ENCODE measurements at places on chromosomes 3 and 15. TPM values are rescaled to one million over a fixed set of nuclear protein-coding genes. Genes with fewer than 3 reads are reported as not detected.

- DNase-seq: no peak
- no peak overlapping the region for H3K27ac ChIP-seq
- no peaks in the 10 kb centered on the region for H3K4me1 ChIP-seq
- H3K27me3 ChIP-seq: no peaks in the 10 kb centered on the region
Measured at GRCh38 chr3:100957261-100957986, 35.8 kb downstream of the ABI3BP start.

DNA sequence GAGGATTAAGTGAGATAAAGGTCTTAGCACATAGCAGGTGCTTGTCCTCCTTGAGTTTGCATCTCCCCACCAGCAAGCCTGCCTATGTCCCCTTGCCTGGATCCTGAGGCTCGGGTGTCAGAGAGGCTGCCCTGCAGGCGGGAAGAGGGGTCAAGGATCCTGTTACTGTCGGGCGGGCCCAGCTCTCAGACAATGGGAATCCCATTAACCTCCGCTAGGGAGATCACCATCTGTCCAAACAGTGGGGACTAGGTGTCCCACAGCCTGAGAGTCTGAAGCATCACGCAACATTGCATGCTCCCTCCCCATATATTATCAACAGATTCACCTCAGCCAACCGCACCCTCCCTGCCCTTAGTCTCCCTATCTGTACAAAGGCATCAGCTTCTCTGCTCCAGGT lies 151.4 kb downstream of the FBLN2 start:
- no peaks in the 10 kb centered on the region for H3K4me1 ChIP-seq
- H3K27me3 ChIP-seq: peaks cover 3% of the 10 kb centered on the region
- no peaks in the 10 kb centered on the region for H3K36me3 ChIP-seq

DNA sequence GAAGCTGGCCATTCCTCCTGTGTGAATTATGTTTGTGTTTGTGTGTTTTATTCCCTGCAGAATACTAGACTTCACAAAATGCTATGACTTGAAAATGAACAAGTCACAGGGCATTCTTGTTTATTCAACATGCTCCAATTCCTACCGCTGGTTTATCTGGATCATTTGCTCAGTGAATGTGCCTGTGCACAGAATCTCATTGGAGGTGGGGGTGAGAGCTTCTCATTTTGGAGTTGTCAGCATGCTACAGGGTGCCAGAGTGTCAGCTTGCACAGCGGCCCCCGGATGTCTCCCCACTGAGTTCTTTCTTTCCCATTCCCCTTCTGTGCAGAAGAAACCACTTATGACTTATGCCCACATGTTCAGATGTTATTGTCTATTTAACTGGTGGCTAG lies 428.7 kb downstream of the ROBO2 start:
- no peak overlapping the region for H3K27ac ChIP-seq
- H3K4me3 ChIP-seq: no peak overlapping the region
- no peaks in the 10 kb centered on the region for H3K36me3 ChIP-seq
- no peaks in the 10 kb centered on the region for H3K4me1 ChIP-seq

DNA sequence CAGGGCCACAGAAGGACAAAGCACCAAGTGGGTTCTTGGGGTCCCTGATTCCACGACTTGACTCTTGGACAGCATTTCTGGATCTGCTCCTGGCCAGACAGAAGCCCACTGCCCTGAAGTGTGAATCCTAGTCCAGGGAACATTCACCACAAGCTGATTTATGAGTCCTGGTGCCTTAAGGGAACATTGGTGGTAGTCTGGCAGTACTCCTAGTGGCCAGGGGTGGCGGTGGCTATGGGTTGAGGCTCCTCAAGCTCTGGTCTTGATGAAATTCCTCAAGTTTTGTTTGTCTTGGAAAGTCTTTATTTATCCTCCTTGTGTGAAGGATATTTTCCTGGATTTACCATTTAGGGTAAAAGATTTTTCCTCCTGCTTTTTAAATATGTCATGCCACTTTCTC lies 307.5 kb downstream of the PYDC2 start:
- no peaks in the 10 kb centered on the region for H3K27me3 ChIP-seq
- H3K27ac ChIP-seq: no peak overlapping the region
- DNase-seq: no peak
- H3K4me1 ChIP-seq: no peaks in the 10 kb centered on the region
- no peak overlapping the region for H3K4me3 ChIP-seq

GRCh38 chr15:70153921-70154717 lies 56.4 kb upstream of the TLE3 start:
- H3K27ac ChIP-seq: no peak overlapping the region
- H3K36me3 ChIP-seq: no peaks in the 10 kb centered on the region
- DNase-seq: no peak
- no peak overlapping the region for H3K4me3 ChIP-seq

DNA sequence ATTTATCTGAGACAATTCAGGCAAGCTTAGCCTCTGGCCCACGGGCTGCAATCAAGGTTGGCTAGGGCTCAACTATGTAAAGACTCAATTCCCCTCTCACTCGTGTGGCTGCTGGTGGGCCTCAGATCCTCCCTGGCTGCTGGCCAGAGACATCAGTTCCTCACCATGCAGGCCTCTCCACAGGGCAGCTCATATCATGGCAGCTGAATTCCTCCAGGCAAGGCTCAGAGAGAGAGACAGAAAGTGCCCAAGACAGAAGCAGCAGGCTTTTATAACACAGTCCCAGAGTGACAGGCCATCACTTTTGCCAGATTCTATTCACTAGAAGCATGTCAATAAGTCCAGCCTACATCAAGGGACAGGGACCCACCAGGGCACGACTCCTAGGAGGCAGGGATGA lies 63.2 kb downstream of the XXYLT1 start:
- H3K27ac ChIP-seq: no peak overlapping the region
- H3K4me3 ChIP-seq: no peak overlapping the region
- DNase-seq: no peak
- peaks cover 38% of the 10 kb centered on the region for H3K4me1 ChIP-seq
- H3K27me3 ChIP-seq: no peaks in the 10 kb centered on the region
- H3K36me3 ChIP-seq: no peaks in the 10 kb centered on the region

- no peak overlapping the region for H3K27ac ChIP-seq
- no peak overlapping the region for H3K4me3 ChIP-seq
- no peak for DNase-seq
- H3K27me3 ChIP-seq: no peaks in the 10 kb centered on the region
- no peaks in the 10 kb centered on the region for H3K4me1 ChIP-seq
Measured at GRCh38 chr3:66703501-66703900, 202.7 kb upstream of the LRIG1 start.

DNA sequence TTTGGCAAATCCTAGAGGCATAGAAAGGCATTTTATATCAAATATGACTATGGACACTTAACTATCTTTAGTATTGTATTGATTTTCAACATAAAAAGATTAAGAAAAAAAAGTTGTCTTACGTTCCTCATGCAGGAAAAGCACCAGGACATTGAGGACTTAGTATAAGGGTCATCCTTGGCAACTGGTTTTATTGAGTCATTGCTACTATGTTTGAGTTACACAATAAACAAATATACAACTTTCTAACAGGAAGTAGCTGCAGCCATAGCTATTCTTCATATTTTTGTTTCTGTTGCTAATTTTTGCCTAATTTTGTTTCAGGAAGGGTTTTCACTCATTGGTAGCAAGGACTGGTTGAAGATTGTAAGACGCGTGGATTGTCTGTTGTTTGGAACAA lies 93.0 kb downstream of the NPTN start:
- no peak overlapping the region for H3K27ac ChIP-seq
- no peaks in the 10 kb centered on the region for H3K4me1 ChIP-seq
- no peak overlapping the region for H3K4me3 ChIP-seq
- no peaks in the 10 kb centered on the region for H3K36me3 ChIP-seq

DNA sequence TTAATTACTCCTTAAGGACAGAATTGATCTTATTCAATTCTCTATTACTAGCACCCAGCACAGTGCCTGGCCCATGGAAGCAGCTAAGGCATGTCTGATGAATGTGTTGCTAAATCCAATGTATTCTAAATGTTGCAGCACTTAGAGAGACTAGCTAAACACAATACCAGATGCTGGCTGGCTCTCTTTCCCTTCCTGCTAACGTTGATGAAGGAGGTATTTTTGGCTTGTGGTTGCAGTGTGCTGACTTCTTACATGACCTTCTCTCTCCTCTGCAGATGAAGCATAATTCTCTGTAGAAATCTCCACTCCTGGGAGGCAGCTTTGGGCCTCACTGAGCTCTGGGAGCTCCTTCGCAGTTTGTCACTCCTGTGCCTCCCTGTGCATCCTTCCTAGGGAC lies 183.6 kb downstream of the PEX5L start:
- H3K4me1 ChIP-seq: no peaks in the 10 kb centered on the region
- H3K27me3 ChIP-seq: no peaks in the 10 kb centered on the region
- no peak for DNase-seq
- no peak overlapping the region for H3K4me3 ChIP-seq
- no peaks in the 10 kb centered on the region for H3K36me3 ChIP-seq
- H3K27ac ChIP-seq: no peak overlapping the region

GRCh38 chr15:92463826-92464225 lies 70.1 kb downstream of the ST8SIA2 start:
- no peaks in the 10 kb centered on the region for H3K4me1 ChIP-seq
- peak; percentile 20 for DNase-seq
- H3K27ac ChIP-seq: no peak overlapping the region
- peaks cover 13% of the 10 kb centered on the region for H3K27me3 ChIP-seq
- H3K4me3 ChIP-seq: no peak overlapping the region
- H3K36me3 ChIP-seq: no peaks in the 10 kb centered on the region

DNA sequence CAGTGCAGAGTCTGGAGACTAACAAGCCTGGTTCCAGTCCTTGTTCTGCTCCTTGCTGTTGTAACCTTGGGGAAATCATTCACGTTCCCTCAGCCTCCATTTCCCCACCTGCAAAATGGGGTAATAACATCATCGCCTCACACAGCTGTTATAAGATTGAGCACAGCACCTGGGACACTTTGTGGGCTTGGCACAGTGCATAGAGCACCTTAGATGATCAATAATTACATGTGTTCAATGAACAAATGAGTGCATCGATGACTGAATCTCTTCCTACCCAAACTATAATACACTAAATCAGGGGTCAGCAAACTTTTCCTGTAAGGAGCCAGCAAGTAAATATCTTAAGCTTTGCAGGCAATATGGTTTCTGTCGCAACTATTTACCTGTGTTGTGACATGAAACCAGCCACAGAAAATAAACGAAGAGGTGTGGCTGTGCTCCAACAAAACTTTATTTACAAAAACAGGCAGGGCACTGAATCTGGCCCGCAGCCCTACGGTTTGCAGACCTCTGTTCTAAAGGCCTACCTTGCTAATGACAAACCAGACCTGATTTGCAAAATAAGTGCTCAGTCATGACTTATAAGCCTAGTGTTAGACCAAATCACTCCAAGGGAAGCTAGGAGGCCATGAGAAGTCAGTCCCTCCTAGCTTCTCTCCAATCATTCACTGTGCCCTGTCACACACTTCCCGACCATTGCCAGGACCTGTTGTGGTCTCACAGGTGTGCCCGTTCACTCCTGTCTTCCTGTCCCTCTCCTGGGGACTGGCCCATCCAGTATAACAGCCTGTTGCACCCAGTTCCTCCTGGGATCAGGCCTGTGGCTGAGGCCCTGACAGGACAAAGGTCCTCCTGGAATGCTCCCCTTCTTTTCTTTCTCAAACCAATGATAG lies 149.4 kb upstream of the WNT5A start:
- no peaks in the 10 kb centered on the region for H3K27me3 ChIP-seq
- DNase-seq: no peak
- H3K27ac ChIP-seq: no peak overlapping the region
- no peak overlapping the region for H3K4me3 ChIP-seq

DNA sequence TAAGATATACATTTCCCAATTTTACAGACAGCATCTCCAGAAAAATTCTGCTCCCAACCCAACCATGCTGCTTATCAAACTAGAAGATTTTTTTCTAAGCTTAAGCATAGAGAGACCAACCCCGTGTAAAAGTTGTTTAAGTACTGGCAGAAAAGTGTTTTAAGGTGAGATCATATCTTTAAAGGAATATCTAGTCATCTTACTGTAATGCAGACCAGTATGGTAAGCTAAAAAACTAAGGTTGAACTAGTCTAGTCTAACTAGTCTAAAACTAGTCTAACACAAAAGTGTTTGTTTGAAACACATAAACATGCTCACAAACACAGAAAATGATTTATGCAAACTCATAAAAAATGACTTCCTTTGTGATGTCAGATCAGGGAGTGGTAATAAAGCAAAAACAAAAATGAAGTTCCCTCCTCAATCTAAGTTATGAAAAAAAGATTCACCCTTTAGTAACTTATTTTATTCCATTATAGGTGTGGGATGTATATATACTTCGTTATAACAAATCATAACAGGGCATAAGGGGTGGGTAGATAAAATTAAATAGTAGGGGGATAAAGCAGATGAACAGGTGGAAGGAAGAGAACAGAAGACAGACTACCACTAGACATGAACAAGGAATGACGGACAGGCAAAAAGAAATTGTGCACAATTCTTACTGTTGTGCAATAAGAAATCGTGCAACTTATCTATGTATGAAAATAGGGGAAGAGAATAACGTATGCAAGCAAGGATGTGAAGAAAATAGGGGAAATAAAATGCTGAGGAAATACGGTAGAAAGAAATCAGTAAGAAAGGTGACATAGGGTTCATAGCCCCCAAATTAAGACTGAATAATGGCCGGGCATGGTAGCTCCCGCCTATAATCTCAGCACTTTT lies 10.0 kb downstream of the MYO5A start:
- H3K4me1 ChIP-seq: no peaks in the 10 kb centered on the region
- H3K36me3 ChIP-seq: no peaks in the 10 kb centered on the region
- DNase-seq: no peak
- H3K27ac ChIP-seq: no peak overlapping the region

GRCh38 chr3:135093121-135093520 lies 298.1 kb downstream of the EPHB1 start:
- no peaks in the 10 kb centered on the region for H3K27me3 ChIP-seq
- H3K4me3 ChIP-seq: no peak overlapping the region
- DNase-seq: no peak
- no peaks in the 10 kb centered on the region for H3K4me1 ChIP-seq
- no peak overlapping the region for H3K27ac ChIP-seq

DNA sequence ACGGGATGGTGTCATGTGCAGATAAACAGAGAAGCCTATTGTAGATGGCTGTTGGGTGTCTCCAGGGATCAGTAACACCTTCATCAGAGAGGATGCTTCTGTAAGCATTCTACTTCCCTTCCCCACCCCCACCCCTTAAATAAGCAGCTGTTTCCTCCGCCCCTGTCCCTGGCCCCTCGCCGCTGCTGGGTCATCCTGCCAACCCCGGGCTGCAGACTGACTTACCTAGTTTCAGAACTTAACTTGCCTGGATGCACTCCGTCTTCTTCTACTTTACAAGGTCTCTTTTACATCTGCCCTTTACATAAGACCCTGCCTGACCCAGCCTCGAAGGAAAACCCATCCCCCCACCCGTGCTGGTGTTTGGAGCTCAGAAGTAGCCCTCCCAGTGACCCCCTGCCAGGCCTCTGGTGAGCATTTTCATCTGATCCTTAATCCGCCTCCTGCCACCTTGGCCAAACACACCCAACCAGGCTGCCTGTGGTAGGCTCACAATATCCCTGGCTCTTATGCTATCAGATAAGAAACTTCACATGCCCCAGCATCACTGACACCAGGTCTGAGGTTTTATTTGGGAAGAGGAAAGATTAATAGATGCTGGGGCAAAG lies 103.0 kb upstream of the HES1 start:
- DNase-seq: no peak
- H3K27ac ChIP-seq: no peak overlapping the region
- no peaks in the 10 kb centered on the region for H3K4me1 ChIP-seq
- H3K36me3 ChIP-seq: no peaks in the 10 kb centered on the region
- no peak overlapping the region for H3K4me3 ChIP-seq

GAP43 gene
- total RNA-seq: 0.11 TPM

SEMA3B gene
- total RNA-seq: 2.2 TPM

ZNF770 gene
- total RNA-seq: 45.5 TPM

SAMD7 gene
- total RNA-seq: not detected

PPP1R14D gene
- total RNA-seq: not detected

PP2D1 gene
- not detected for total RNA-seq

FBXW12 gene
- not detected for total RNA-seq

OR5K2 gene
- total RNA-seq: not detected

CA12 gene
- 0.09 TPM for total RNA-seq

ZNF662 gene
- total RNA-seq: 0.55 TPM

All from K562 (cell line).